ENCODE measurements at places on chromosomes 4 and X. TPM values are rescaled to one million over a fixed set of nuclear protein-coding genes. Genes with fewer than 3 reads are reported as not detected.

Gene PAGE2B
- total RNA-seq: not detected

Gene SRPX
- 13.4 TPM for total RNA-seq

DNA sequence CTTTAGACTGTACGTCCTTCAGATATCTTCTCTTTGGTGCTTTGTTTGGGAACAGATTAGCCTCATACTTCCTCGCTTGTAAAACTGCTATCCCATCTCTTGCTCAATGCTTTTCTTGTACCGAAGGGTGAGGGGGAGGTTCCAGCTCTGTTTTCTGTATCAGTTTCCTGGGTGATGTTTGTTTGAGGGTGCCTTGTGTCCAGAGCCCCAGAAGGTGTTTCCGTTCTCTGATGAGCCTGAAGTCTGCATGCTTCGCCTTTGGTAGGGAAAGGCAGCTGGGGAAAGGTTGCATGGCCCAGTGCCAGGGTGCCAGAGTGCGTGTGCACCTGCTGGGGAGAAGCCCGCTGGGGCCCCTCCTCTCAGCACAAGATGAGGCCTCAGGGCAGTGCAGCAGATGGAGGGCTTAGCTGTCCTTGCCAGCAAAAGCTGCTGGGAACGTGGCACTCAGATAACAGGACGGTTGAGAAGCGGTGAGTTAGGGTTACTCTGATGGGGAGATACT lies 73.7 kb downstream of the TBL1X start:
- H3K4me1 ChIP-seq: peaks cover 28% of the 10 kb centered on the region
- H3K36me3 ChIP-seq: 0 out of 2 replicates have a peak, but pooled peaks cover 6% of the 10 kb centered on the region
- DNase-seq: no peak

GRCh38 chrX:119954374-119954773 lies 10.8 kb upstream of the NKAP start:
- no peak overlapping the region for H3K27ac ChIP-seq
- DNase-seq: no peak
- no peaks in the 10 kb centered on the region for H3K4me1 ChIP-seq
- no peak overlapping the region for H3K4me3 ChIP-seq
- H3K27me3 ChIP-seq: no peaks in the 10 kb centered on the region

- H3K27ac ChIP-seq: no peak overlapping the region
- no peak for DNase-seq
- no peak overlapping the region for H3K4me3 ChIP-seq
- H3K36me3 ChIP-seq: no peaks in the 10 kb centered on the region
Observed at GRCh38 chr4:114694770-114695169, 96.2 kb downstream of the UGT8 start.

GRCh38 chr4:184790826-184791225 lies 34.9 kb downstream of the ACSL1 start:
- H3K36me3 ChIP-seq: no peaks in the 10 kb centered on the region
- H3K27ac ChIP-seq: no peak overlapping the region
- no peak for DNase-seq
- peaks cover 17% of the 10 kb centered on the region for H3K4me1 ChIP-seq

All from SJSA1 (cell line).